ENCODE measurements at places on chromosomes 13 and 19.

DNA sequence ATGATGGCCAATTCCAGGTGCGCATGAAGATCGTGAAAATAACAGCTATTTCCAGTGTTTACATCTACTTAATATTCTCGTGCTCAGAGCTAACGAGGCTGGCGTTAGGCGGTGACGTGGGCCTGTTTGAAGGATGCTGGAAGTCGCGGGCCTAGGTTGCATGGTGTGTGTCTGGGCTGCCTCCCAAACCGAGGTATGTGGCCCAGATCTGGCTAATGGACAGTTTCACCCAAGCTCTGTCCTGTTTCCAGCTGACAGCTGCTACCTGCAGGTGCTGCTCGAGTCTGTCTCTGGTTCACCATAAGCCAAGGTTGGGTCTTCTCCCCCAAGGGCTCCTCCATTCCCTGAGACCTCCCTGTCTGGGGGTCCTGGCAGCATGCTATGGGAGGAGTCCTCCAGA is 40.5 kb upstream of the KCTD15 start:
- no peak for DNase-seq

DNA sequence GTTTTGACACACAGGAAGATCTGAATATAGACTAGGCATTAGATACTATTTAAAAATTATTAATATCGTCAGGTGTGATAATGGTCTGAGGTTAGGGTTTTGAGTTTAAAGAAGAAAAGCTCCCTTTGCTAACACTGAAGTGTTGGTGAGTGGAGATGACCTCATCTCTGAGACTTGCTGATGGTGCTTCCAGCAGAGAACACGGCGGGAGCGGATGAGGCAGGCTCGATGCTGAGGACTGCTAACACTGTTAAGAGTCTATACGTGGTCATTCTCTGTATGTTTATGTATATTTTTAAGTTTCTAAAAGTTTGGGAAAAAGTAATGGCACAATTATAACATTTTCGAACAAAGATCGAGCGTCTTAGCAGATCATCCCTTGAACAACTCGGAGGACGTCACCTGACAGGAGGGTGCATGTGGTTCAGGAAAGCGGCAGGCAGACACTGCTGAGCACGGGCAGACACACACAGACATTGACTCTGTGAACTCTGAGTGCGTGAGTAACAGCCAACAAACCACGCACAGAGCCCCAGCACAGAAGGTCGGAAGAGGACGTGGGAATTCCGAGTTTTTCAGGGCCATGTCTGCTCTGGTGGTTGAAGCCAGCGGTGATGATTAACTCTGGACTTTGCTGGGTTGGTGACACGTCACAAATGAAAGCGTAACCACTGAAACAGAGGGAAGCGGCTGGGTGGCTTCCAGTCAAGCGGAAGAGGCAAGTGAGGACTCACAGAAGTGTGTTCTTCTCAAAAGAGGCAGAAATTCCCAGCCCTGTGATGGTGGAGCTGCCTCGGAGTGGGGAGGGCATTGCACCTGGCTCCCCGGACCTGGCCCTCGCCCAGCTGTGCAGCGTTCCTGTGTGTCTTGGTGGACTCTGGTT is 91.9 kb upstream of the TEX29 start:
- no peak for DNase-seq

DNA sequence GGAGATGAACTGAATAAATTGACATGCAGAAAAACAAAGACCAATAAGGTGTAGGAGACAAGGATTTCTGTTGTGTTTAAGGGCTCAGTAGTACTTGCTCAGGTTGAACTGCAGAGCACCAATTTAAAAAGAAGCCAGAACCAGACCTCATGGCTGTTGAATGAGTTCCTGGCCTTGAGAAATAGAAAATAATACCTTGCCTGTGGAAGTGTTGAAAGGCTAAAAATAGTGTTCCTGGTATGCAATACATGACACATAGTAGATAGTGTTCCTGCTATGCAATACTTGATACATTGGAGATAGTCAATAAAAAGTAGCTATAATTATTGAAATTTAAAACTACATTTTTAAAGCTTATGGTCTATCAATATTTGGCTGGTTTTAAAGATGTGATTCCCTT is 595.8 kb downstream of the PCDH9 start:
- DNase-seq = no peak

- no peak for DNase-seq
Observed at GRCh38 chr13:27599845-27600553, 20.3 kb downstream of the LNX2 start.

DNA sequence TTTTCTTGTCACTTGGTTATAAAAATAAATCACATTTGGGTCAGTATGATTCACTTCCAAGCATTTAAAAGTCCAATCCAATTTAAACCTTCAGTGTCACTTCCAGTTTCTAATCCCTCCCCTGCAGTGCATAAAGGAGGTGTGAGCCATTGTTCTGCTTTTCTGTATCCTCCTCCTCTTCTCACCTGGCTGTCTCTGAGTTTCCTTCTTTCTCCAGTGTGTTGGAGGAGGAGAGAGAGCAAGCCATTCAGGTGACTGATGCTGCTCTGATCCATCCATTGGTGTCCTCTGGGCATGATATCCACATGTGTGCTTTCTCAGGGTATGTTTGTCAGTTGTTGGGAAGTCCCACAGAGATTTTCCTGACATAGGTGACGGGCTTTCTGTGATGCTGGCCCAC is 1.2 kb downstream of the NUDT15 start:
- DNase-seq = no peak

- DNase-seq = no peak
Observed at GRCh38 chr13:86986448-86986847, 684.7 kb upstream of the SLITRK5 start.

Data from CD4-positive, alpha-beta T cell treated with Interferon alpha-2 for 1 hour (primary cell).